ENCODE measurements at places on chromosomes 6 and 20.

DNA sequence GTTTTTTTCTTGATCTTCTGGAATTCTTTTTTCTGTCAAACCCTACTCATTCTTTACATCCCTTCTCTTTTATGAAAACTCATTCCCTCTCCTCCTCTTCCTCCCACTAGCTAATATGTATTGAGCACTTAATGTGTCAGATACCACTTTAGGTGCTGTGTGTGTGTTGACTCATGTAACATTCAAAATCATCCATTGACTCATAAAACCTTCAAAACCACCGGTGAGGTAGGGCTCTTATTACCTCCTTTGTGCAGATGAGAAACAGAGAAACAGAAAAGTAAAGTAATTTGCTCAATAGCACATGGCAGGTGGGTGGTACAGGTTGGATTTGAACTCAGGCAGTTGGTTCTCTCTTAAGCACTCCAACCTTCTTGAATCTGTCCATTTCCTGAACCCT, 136.3 kb upstream of the NEDD9 start:
- DNase-seq: no peak

DNA sequence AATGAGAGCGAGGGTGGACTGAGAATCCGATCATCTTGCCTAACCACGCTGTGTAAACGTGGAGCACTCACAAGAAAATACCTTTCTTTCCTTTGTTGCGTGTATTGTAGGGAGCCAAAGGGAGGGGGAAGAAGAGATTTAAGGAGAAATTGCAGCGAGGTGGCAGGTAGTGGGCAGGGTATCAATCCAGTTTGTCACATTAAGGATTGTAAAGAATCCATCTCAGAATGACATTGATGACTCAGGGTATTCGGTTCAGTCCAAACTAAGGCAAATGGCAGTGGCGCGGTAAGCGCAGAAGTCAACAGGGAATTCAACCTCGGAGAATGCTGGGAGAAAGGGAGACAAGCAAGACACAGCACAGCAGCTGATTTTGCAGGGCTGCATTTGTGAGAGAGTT, 146.2 kb downstream of the ID4 start:
- no peak for DNase-seq

GRCh38 chr20:37236462-37236861, 25.2 kb downstream of the GHRH start:
- DNase-seq: no peak

DNA sequence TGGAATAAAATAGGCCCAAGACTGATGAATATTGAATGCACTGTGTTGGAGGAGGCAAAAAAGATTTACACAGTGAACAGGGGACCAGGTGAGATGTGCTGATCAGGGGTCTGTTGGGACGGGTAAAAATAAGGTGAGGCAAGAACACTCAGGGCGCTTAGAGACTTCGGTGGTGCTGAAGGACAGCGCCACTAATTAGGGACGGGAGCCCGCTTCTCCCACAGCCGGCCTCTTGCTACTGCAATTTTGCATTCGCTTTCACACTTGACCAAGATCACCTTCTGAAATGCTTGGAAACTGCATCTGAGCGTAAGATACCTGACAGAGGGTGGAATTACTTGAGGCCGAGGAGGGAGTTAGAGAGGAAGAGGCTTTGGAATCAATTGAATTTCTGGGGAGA, 7.3 kb downstream of the TFAP2D start:
- DNase-seq: no peak

DNA sequence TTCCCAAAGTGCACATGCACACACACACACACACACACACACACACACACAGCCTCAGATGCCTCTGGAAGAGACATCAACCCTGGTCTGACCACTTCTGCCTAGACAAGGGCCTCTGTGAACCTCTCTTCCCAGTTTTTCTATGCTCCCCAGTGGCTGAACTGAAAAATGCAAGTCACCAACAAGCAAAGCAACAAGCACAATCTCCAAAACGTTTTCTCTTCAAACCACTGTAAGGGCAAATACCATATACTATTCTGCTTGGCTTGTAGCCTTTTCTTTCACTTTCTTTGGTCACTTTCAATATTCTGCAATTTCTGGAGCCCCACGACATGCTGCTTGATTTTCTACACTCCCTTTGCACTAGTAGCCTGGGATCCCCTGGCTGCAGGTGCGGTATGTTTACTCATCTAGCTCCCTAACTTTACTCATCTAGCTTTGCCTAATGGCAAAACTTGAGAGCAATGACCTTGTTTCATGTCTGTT, 121.4 kb upstream of the DST start:
- no peak for DNase-seq

GRCh38 chr20:38283236-38283635, 20.7 kb upstream of the BPI start:
- DNase-seq: no peak

- no peak for DNase-seq
Measured at GRCh38 chr6:13572951-13573654, 1.3 kb upstream of the SIRT5 start.

- no peak for DNase-seq
Measured at GRCh38 chr6:7505189-7505699, 36.2 kb upstream of the DSP start.

DNA sequence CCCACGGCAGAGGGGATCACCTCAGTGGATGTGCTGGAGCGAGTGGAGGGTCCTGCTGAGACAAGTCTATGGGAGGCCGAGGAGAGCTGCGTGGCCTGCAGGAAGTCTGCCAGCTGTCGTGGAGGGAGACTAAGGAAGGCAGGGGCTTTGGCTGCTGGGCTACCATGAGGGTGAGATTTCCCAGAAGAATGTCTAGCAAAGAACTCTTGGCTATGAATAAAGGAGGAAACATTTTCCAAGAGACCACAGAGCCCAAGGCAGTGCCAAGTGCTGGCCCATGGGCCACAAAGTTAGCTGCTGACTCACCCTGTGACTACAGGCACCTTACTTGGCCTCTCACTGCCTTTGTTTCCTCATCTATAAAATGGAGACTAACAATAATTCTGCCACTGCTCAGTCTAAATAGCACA, 73.4 kb downstream of the PRDM1 start:
- DNase-seq: no peak

GRCh38 chr6:118100717-118101116, 193.7 kb downstream of the SLC35F1 start:
- DNase-seq: no peak

GRCh38 chr6:36127462-36128016, 2.8 kb upstream of the MAPK13 start:
- peak; percentile 25 for DNase-seq

- peak; percentile 86 for DNase-seq
Measured at GRCh38 chr6:31769684-31770371, 7.3 kb downstream of the VWA7 start.

DNA sequence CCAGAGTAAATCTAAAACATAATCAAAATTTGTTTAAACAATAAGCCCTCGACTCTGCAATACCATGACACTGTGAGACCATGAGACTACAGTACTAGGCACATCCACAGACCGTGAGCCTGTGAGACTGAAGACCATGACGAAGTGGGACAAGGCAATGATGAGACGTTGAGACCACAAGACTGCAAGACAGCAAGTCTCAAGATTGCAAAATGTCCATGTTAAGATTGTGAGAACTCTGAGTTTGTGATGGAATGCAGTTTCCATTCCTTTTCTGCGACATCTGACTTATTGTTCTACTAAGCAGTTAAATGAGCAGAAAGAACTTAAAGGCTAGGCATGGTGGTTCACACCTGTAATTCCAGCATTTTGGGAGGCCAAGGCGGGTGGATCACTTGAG, 102.1 kb upstream of the PHACTR1 start:
- no peak for DNase-seq

DNA sequence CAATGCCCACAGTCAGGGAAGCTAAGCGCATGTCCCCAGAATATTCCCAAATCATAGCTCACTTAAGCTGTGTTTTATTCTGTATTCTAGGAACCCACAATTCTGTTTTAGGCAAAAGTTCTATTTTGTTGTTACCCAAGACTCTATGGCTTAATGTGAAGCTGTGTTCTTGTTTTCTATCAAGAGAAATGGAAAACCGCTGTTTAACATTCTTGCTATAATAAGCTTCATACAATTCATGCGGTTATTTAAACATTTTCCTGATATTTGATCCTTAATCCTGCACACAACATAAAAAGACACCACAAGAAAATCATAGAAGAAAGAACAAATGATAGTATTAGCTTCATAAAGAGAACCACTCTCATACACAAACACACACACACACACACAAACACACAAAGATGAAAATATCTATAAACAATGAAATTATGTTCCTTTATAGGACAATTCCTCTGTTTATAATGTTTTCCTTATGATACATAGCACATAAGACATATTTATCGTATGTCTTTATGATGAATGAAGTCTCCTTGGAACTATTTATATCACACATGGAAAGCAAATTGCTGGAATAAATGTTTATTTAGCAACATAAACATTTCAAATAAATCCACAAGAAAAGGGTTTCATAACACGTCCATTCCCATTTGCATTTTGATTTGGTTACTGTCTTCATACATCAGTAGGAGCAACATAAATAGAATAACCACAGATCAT, 16.4 kb upstream of the COL21A1 start:
- no peak for DNase-seq

DNA sequence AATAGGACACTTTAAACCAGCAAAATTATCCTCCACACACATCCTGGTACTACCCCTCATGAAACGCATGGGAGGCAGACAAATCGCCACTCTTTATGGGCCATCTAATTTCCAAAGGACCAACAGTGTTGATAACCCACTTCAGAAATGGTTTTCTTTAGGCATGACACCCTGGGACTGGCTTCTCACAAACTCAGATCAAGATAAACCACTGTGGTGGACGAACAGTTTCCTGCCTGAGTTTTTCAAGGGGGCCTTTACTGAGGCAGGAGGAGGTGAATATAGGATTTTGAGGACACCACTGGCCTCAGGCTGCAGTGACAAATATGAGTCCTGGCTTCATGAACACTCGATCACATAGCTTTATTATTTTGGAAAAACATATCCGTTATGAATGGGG, 26.0 kb downstream of the TRAM2 start:
- DNase-seq: no peak

DNA sequence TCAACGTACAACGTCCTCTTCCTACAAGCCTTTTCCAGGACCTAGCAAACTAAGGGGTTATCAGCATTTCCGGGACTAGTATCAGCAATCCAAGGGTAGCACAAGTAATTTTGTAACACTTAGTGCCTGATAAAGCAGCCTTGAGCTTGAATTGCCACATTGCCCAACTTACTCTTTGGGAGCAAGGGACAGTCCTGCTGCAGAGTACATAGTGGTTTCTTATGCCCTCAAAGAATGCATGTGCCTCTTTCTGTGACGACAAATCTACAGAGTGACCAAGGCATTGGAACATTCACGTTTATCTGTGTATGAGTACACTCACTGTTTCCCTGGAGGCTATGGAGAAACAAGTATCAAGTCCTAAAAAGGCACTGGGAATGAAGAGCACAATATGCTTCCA, 3.2 kb upstream of the ID4 start:
- no peak for DNase-seq

DNA sequence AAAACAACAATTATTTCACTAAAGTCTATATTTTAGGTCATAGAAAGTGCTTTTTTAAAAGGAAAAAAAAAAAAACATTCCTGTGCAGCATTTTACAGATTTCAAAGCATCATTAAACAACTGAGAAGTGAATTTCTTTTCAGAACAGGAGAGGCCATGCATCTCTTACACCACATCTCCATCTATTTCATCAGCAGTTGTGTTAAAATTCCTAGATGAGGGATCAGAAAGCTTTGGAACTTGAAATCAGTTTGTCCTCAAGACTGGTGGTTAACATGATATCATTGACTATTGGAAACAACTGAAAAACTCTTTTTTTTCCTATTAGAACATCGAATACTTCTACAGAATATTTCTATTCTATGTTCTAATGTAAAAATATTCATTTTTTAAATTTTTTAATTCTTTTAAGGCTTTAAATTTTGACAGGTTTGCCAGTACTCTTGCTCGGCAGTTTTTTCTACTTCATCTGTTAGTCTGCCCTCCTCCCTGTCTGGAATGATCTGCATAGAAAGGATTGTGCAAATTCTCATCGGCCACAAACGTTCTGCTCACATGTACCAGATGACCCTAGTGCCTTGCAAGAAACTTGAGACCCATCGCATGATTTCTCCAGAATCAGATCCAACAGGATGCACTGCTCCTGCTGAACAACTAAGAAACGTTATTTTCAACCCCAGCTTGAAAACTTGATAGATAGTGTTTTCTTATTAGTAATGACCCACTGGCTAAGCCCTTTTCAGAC, 411.0 kb upstream of the AGPAT4 start:
- no peak for DNase-seq

- DNase-seq: no peak
Measured at GRCh38 chr6:4021854-4022695, 56.9 kb downstream of the FAM217A start.

GRCh38 chr6:98833307-98834059, 891 bp upstream of the POU3F2 start:
- peak; percentile 61 for DNase-seq

DNA sequence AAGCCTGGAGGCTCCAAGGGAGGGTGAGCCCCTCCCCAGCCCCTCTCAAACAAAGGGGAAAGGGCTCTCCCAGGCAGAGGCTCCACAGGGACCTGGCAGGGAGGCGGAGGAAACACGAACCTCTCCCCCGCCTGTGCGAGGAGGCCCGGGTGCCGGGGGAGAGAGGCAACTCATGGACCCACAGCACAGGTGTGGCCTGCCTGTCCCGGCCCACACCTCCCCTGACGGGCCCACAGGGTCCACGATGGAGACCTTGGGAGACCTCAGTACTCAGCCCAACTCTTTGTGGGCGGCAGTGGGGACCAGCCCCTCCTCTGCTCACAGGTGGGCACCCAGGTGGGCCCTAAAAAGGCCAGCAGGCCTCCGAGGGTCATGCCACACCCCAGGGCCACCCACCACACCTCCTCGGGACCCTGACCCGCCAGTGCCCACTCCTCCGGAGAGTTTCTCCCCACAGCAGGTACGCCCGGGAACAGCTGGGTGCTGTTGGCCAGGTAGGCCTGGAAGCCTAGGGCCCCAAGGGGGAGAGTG, 12.2 kb downstream of the LAMA5 start:
- DNase-seq: no peak

DNA sequence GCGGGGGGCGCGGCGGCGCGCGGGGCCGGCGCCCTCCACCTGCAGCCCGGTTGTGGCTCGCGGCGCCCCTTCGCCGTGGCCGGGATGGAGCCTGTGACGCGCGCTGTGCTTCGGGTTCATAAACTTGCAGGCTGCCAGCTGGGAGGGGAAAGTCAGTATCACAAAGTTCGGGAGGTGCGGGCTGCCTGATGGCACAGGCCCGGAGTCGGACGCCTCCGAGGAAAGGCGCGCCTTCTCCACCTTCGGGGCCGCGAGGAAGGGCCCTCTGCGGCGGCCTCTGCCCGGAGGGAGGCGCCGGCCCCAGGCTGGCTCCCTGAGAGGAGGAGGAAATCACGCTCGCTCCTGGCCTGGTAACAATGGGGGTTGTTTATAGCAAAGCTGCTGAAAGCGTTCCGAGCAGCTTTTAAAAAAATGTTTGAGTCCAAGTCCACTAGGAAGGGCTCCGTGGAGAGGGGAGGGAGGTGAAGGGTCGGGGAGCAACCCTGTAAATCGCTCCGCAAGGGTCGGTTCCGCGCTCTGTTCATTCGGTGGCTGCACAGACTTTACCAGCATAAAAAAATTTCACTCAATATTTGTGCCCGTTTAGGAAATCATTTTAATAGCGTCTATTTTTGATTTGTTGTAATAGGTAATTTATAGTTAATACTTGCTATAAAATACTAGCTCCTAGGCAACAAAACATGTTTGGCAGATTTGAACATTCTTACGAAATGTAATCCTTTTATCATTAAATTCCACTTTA, 1.0 kb downstream of the AFDN start:
- peak; percentile 54 for DNase-seq
